G401 (cell line): ENCODE measurements at places on chromosomes 7 and 10.

DNA sequence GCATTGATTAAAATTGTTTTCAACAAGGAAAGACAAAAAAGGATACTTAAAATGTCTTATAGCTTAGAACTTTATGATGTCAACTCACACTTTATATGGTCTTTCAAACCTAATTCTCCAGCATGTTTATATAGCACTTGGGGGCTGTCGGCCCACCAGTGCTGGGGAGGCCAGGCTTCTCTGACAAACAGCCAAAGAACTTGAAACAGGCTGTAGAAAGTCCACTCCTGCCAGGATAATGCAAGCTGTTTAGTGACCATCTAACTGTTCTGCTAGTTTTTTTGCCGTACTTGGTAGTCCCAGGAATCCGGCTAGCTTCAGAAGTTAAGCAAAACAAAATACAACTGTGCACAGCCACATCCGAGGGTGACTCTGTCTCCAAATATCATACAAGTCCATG, 13.6 kb upstream of the SOSTDC1 start:
- no peak for DNase-seq

- no peak for DNase-seq
Measured at GRCh38 chr7:91090684-91091083, 173.5 kb upstream of the FZD1 start.

GRCh38 chr7:43260980-43261878, 148.8 kb downstream of the HECW1 start:
- DNase-seq, result peak; percentile 74

- DNase-seq, result peak; percentile 26
Measured at GRCh38 chr10:99395750-99396445, 34.5 kb downstream of the GOT1 start.

DNA sequence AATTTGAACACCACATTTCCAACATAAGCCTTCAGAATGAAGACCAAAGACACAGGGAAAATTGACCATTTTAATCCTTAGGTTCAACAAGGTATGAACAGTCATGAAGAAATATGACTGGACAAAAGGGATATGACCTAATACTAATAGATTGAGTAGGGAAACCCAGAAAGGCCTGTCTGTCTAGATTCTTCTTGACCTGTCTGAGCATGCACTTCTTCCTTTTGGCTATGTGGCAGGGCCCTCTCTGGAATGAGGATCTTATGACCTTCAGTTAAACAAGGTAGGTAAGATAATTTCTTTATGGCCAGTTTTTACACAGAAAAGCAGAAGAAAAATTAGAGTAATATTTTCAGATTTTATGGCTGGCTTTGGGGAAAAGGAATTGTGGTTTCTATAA, 3.0 kb upstream of the PHYHIPL start:
- DNase-seq, result no peak
